ENCODE measurements at places on chromosomes 4 and X. TPM values are rescaled to one million over a fixed set of nuclear protein-coding genes. Genes with fewer than 3 reads are reported as not detected.

GRCh38 chr4:54109241-54110018, 9.5 kb downstream of the GSX2 start:
- no peak for DNase-seq

The CLIC2 gene
- total RNA-seq = not detected

GRCh38 chr4:37735578-37735977, 49.4 kb upstream of the RELL1 start:
- no peak for DNase-seq

The RBM46 gene
- not detected for total RNA-seq

- no peak for DNase-seq
Observed at GRCh38 chr4:153151535-153152455, 52.4 kb upstream of the TRIM2 start.

GRCh38 chr4:71855944-71856343, 72.1 kb upstream of the GC start:
- no peak for DNase-seq

The SLC16A2 gene
- 2.2 TPM for total RNA-seq

DNA sequence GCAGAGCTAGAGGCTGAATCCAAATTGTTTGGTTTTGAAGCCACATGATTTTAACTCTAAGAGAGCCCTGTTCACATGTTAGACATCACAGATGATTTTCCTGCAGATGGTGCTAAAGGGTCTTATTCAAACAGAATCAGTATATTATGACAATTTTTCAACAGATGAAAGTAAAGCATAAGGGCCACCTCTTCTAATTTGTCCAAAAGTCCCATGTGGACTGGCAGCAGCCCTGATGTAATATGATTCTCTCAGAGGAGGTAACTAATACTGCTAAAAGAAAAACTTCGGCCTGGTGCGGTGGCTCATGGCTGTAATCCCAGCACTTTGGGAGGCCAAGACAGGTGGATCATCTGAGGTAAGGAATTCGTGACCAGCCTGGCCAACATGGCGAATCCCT, 26.0 kb upstream of the SETD7 start:
- DNase-seq = no peak

The CCNG2 gene
- total RNA-seq = 49.8 TPM

GRCh38 chrX:40058719-40059118, 39.0 kb downstream of the BCOR start:
- DNase-seq = no peak

The CPE gene
- not detected for total RNA-seq

- DNase-seq = no peak
Observed at GRCh38 chr4:26248647-26249046, 72.2 kb upstream of the RBPJ start.

The NPNT gene
- total RNA-seq = 0.06 TPM

GRCh38 chrX:110509755-110510532, 151.3 kb downstream of the RTL9 start:
- DNase-seq = no peak

DNA sequence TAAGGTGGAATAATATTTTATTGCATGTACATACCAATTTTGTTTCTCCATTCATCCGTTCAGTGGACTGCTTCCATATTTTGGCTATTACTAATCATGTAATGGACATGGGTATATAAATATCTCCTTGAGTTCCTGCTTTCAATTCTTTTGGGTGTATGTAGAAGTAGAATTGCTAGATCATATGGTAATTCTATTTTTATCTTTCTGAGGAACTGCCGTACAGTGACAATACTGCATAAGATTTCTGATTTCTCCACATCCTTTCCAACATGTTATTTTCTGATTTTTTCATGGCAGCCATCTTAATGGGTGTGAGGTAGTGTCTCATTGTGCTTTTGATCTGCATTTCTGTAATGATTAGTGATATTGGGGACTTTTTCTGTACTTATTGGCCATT, 19.2 kb downstream of the ALPK1 start:
- DNase-seq = no peak

GRCh38 chr4:146465628-146466027, 56.1 kb downstream of the SLC10A7 start:
- no peak for DNase-seq

DNA sequence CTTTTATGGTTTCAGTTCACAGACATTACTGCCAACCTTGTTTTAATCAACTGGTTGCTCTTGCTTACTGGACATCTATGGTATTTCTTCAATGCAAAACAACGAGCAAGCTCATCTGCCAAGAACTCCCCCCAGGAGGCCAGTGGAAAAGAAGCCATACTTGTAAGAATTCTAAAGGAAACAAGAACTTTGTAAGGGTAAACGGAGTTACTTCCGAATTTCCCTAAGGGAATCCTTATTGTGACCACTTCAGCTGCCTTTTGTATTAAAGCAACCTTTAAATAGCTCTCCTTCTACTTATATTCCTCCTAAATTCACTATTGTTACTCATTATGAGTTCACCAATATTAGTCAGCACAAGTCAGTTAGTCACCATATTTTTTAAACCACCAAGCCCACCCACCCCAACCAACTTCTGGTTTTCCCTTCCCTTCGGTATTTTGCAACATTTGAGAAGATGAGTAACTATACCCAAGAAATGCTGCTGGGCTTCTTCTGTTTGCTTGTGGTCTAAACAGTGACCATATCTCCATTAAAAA, 602.8 kb upstream of the DIPK2B start:
- DNase-seq = no peak

- peak; percentile 4 for DNase-seq
Observed at GRCh38 chrX:18424482-18425198, 768 bp upstream of the CDKL5 start.

- no peak for DNase-seq
Observed at GRCh38 chrX:147403040-147403439, 508.7 kb upstream of the FMR1 start.

- DNase-seq = no peak
Observed at GRCh38 chrX:9765737-9766097, at the start of gene GPR143. Gene GPR143 (minus strand): TSS chrX:9765847. CDS start chrX:9765817, 30 bp downstream.

DNA sequence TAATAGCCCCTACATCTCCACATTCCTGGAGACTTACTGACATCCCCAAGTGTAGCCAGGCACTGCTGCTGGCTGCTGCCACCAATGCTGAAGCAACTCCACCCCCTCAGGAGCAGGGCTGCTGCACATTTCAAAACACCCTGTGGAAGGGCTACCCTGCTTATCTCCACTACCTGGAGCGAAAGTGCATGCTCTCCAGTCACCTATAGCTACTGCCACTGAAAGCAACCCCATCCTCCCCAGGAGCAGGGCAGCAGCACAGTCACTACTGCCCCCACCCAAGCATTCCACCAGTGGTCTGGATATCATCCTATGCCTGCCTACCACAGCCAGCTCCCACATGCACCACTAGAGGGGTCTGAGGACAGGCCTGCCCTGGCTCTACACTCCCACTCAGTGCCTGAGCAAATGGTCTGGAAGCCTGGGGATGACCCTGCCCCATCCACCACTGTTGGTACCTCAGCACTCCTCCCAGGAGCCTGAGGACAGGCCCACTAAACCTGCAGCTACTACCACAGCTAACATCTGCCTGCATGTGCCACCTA, 55.3 kb downstream of the MANBA start:
- DNase-seq = no peak

DNA sequence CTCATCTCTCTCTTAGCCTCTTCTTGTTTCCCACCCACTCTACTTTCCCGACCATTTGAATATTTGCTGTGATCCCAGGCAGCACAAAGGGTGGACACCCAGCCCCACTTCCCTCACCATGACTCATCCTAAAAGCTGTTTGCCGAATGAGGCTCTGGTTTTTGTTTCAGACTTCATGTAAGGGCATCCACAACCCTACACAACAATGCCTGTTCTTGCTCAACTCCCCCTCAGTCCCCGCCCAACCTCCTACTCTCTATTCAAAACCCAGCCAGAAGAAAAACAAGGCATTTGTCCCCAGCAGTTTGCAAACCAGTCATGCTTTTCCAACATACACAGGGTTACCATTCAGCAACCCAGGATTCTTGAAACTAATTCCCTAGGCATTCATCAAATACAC, 516.5 kb upstream of the CNKSR2 start:
- DNase-seq = no peak

- DNase-seq = no peak
Observed at GRCh38 chr4:152352622-152353116, 183.2 kb downstream of the FBXW7 start.

The SORCS2 gene
- not detected for total RNA-seq
